ENCODE measurements at places on chromosomes 11 and 22.

DNA sequence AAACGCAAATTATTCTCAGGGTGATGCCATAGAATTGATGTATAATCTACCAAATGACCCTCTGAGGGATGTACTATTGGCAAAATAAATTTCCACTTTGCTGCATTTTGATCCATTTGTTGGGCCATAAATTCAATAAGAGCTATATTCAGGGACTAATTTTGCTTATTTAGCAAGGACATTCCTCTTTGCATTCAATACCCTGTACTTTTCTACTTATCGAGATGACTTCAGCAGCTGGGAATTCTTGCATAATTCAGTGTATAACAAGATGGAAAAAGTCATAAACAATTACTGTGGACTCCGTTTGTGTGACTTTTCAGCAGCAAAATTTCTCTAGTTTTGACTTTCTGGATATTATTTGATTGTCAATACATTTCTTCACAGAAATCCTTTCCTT lies 744.7 kb upstream of the CCDC179 start:
- no peak for DNase-seq

GRCh38 chr11:63609971-63610580 lies 4.2 kb downstream of the PLAAT3 start:
- no peak for DNase-seq

- no peak for DNase-seq
These were observed 11.0 kb downstream of the TP53AIP1 start for GRCh38 chr11:128931668-128932067.

DNA sequence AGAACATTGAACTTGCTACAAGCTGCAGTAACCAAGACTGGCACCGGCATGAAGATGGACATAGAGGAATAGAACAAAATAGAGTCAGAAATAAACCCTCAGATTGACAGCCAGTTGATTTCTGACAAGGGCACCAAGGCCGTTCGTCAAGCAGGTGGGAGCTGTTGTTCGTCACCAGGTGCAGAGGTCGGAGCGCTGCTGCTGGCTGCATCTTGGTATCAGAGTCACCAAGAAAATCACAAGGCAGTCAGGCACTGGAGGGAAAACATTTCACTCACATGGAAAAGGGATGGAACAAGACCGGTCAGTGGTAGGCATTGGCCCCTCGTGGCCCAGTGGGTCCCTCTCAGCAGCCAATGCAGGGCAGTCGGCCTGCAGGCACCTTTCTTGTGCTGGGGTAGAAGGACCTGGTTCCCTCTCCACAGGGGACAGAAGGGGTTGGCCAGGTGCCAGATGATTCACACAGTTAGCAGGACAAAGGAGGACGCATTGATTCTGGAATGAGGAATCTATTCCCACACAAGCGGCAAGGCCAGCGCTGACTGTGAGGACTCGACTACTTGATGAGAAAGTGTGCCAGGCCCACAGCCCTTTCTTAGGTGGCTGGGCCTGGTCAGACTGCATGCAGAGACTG lies 115.8 kb upstream of the FGF3 start:
- DNase-seq = no peak

DNA sequence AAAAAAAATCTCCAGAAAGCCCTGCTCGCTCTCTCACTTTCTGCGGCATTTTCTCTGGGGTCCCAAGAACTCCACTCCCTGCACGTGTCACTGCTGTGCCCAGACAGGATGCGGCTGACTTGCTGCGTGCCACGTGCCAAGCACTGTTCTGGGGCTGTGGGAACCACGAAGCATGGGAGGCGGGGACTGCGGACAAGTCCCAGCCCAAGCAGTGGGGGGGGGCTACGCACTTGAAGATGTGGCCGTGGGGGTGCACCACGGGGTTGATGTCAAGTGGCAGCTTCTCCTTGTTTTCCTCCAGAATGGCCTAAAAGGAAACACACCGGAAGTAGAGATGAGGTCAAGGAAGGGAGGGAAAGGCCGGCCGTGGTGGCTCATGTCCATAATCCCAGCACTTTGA lies 10.8 kb downstream of the TTLL12 start:
- DNase-seq = no peak

- DNase-seq = no peak
These were observed 312.7 kb upstream of the B3GAT1 start for GRCh38 chr11:134724779-134725140.

GRCh38 chr11:29612423-29612822 lies 404.4 kb downstream of the KCNA4 start:
- peak; percentile 6 for DNase-seq

DNA sequence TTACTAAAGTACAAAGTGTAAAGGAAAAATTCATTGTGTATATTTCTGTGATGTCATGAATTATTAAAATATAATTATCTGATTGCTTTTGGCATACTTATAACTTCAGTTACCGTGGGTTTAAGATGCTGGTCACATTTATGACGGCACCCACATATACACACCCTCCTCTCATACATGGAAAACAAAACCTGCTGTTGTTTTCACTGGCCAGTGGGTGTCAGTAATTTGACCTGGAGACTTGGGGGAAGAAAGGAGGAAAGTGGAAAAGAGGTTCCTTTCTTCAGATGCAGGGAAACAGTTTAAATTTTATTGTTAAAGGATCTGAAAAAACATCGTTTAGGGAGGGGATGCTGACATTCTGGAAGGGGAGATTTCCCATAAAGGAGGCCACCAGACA lies 742 bp upstream of the BBOX1 start:
- no peak for DNase-seq

DNA sequence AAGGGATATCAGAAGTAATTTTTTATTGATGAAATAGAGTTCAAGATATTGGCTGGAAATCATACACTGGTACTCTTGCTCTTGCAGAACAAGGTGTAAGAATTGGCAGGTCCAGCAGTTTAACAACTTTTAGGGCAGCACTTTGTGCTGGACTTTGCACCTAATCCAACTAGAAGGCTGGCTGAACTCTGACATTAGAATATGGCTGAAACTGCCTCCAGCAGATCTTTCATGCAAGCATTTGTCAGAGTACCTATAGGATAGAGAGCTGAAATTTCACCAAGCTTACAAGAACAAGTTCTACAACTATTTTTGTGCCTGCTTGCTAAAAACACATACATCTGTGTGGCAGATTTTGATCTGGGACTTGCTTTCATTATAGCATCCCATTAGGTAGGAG lies 17.2 kb downstream of the HPS5 start:
- no peak for DNase-seq

DNA sequence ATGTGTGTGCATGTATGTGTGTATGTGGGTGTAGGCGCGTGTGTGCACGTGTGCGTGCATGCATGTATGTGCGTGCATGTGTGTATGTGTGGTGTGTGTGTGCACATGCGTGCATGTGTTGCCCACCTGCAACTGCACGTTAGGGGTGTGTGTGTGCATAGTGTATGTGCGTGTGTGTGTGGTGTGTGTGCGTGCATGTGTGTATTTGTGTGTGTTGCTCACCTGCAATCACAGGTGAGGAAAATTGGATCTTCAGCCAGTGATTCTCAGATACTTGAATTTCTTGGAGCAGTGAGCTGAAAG lies 54.3 kb downstream of the ST14 start:
- DNase-seq = no peak

- no peak for DNase-seq
These were observed 29.0 kb downstream of the PGR start for GRCh38 chr11:101100601-101101000.

DNA sequence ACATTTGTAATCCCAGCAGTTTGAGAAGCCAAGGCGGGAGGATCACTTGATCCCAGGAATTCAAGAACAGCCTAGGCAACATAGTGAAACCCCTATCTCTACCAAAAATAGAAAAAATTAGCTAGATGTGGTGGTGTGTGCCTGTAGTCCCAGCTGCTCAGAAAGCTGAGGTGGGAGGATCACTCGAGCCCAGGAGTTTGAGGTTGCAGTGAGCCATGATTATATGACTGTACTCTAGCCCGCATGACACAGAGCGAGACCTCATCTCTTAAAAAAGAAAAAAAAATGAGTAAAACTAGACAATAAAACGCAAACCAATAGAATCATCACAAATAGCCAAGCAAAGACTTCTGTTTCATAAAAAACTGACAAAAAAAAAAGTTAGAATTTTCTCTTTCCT lies 21.8 kb downstream of the NUCB2 start:
- DNase-seq = no peak

DNA sequence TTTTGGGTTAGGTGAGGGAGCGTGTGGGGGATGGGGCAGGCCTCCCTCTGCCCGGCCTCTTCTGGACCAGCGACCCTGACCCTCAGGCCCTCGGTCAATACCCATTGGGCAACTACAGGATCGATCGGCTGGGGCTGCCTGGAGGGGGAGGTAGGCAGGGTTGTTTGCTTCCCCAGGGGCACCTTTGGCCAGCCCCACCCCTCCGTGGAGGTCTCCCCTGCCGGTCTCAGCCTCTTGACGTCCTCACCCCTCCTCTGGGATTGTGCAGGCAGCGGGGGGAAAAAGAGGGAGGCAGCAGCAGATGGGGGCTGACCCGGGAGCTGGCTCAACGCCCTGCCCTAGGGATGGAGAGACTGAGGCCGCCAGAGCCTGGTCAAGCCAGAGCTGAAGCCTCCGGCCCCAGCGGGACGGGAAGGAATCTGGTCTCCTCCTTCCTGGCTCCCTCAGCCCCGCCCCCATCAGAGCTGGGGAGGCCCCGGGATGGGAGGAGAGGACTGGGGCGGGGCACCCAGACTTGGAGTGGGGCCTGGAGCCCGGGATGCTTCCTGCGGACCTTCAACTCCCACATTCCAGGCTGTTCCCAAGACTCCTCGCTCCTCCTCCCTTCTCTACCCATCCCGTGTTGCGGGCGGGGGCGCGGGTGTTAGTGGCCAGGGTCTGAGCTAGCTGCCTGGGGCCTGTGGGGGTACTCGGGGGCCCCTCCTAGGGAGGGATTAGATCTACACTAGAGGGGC lies 14.4 kb upstream of the CDC42EP1 start:
- DNase-seq = peak; percentile 97

- peak; percentile 94 for DNase-seq
These were observed at the start of gene FTH1 for GRCh38 chr11:61967116-61967923. FTH1 (minus strand) TSS chr11:61967634; CDS start chr11:61967425, 209 bp downstream.

GRCh38 chr11:124717786-124718651 lies 21.7 kb upstream of the NRGN start:
- peak; percentile 53 for DNase-seq

- no peak for DNase-seq
These were observed 57.3 kb downstream of the TP53I11 start for GRCh38 chr11:44893308-44893822.

GRCh38 chr11:126440276-126440675 lies 84.8 kb downstream of the ST3GAL4 start:
- no peak for DNase-seq

GRCh38 chr22:22487869-22488597 lies 20.5 kb downstream of the ZNF280B start:
- DNase-seq = no peak

DNA sequence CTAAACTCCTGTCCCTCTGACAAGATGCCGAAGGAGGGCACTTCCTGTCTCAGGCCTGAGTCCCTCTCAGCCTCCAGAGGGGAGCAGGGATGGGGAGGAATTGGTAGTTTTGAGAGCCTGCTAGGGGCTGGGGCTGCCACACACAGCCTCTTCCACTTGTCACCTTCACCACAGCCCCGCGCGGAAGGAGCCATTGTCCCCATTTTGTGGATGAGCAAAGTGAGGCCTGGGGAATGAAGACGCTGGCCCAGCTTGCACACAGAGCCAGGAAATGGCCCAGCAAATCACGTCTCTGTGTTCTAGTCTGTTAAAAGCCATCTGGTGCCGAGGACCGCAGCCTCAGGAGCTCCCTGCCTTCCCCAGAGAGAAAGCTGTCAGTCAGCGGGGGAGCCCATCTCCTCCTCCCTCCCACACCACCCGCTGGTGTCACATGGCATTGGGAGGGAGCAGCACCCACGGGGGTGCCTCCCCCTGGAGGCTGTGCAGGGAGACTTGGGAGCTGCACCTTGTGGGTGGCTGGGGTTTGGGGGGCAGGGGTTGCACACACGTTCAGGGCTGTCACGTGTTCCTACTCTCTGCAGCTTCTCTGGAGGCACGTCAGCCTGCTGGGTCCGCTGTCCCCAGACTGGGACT lies 34.6 kb downstream of the RASD2 start:
- no peak for DNase-seq

GRCh38 chr22:44972363-44973083 lies 37.3 kb downstream of the PHF21B start:
- DNase-seq = no peak

DNA sequence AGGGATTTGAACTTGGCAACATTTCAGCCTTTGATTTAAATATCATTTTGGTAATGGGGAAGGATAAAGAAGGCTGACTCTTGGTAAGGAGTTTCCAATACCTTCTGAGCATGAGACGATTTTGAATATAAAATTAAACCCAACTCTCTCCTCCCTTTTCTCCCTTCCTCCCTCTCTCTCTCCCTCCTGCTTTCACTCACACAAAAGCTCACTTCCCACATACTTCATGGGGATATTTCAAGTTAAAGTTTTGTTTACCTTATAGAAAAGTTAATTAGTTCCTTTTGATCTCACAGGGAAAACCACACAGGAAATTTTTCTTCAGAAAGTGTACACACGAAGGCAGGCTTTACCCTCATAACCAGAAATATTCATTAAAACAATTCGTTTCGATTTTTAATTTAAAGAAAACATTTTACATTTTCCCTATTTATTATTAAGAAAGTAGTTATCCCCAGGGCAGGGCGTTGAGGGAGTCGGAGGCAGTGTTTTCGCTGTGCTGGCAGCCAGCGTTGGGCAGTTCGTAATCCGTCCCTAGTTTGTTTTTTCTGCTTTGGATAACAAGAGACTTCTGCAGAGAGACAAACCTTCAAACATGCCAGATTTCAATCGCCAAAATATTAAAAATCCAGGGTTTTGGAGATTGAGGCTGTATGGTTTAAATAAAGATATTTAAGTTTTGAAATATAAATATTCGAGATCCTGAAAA lies 25.3 kb upstream of the ALX4 start:
- DNase-seq = no peak

GRCh38 chr11:2806351-2807024 lies 79.1 kb downstream of the CDKN1C start:
- no peak for DNase-seq

DNA sequence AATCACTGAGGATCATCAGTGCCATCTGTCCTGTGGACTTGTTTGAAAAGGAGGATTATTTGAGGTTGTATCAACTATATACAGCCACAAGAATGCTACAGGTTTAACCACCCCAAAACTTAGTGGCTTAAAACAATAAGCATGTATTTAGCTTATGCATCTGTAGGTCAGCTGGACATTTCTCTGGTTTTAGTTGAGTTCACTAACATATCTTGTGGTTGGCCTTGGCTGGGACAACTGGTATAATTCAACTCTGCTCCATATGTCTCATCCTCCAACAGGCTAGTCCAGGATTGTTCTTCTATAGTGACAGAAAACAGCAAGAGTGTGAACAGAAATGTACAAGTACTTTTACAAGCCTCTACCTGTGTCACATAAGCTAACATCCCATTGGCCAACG lies 49.9 kb upstream of the SOX6 start:
- no peak for DNase-seq
